ENCODE measurements at places on chromosomes 1 and 21. TPM values are rescaled to one million over a fixed set of nuclear protein-coding genes. Genes with fewer than 3 reads are reported as not detected.

GRCh38 chr1:116768416-116769103 is 14.3 kb downstream of the CD2 start:
- H3K27ac ChIP-seq: no peak overlapping the region
- no peaks in the 10 kb centered on the region for H3K36me3 ChIP-seq
- no peaks in the 10 kb centered on the region for H3K27me3 ChIP-seq
- DNase-seq: no peak
- no peak overlapping the region for H3K4me3 ChIP-seq
- no peaks in the 10 kb centered on the region for H3K4me1 ChIP-seq

GRCh38 chr1:54335011-54335754 is 71.0 kb downstream of the SSBP3 start:
- peak overlapping the region; percentile 82 for H3K27ac ChIP-seq
- H3K4me3 ChIP-seq: peak overlapping the region; percentile 58
- H3K36me3 ChIP-seq: no peaks in the 10 kb centered on the region
- H3K4me1 ChIP-seq: peaks cover 20% of the 10 kb centered on the region

GRCh38 chr1:112389689-112390088 is 6.3 kb upstream of the CTTNBP2NL start:
- no peak for DNase-seq
- no peak overlapping the region for H3K4me3 ChIP-seq
- H3K27ac ChIP-seq: peak overlapping the region; percentile 86
- H3K27me3 ChIP-seq: no peaks in the 10 kb centered on the region

- no peak overlapping the region for H3K4me3 ChIP-seq
- no peaks in the 10 kb centered on the region for H3K36me3 ChIP-seq
- H3K4me1 ChIP-seq: no peaks in the 10 kb centered on the region
- H3K27me3 ChIP-seq: no peaks in the 10 kb centered on the region
- H3K27ac ChIP-seq: no peak overlapping the region
- DNase-seq: no peak
Measured at GRCh38 chr1:184633785-184634184, 120.9 kb downstream of the EDEM3 start.

GRCh38 chr1:154749078-154749760 is 120.9 kb downstream of the KCNN3 start:
- H3K4me3 ChIP-seq: no peak overlapping the region
- no peak overlapping the region for H3K27ac ChIP-seq
- H3K36me3 ChIP-seq: no peaks in the 10 kb centered on the region
- no peaks in the 10 kb centered on the region for H3K4me1 ChIP-seq
- DNase-seq: no peak

GRCh38 chr1:64616039-64616438 is 128.8 kb upstream of the RAVER2 start:
- no peaks in the 10 kb centered on the region for H3K4me1 ChIP-seq
- no peak for DNase-seq
- H3K27me3 ChIP-seq: no peaks in the 10 kb centered on the region
- no peak overlapping the region for H3K27ac ChIP-seq

GRCh38 chr1:192707978-192708547 is 72.1 kb downstream of the RGS13 start:
- no peak for DNase-seq
- no peak overlapping the region for H3K4me3 ChIP-seq
- no peaks in the 10 kb centered on the region for H3K36me3 ChIP-seq

GRCh38 chr1:152169366-152170025 is 10.5 kb upstream of the RPTN start:
- H3K27ac ChIP-seq: no peak overlapping the region
- H3K36me3 ChIP-seq: no peaks in the 10 kb centered on the region
- no peaks in the 10 kb centered on the region for H3K27me3 ChIP-seq
- H3K4me1 ChIP-seq: peaks cover 11% of the 10 kb centered on the region
- DNase-seq: no peak

GRCh38 chr21:37087188-37087587 is 14.1 kb downstream of the TTC3 start:
- no peaks in the 10 kb centered on the region for H3K27me3 ChIP-seq
- H3K27ac ChIP-seq: no peak overlapping the region
- H3K36me3 ChIP-seq: no peaks in the 10 kb centered on the region
- no peak for DNase-seq
- peaks cover 7% of the 10 kb centered on the region for H3K4me1 ChIP-seq

- H3K27me3 ChIP-seq: no peaks in the 10 kb centered on the region
- H3K27ac ChIP-seq: no peak overlapping the region
- DNase-seq: no peak
- no peaks in the 10 kb centered on the region for H3K36me3 ChIP-seq
- no peak overlapping the region for H3K4me3 ChIP-seq
Measured at GRCh38 chr1:78348496-78349284, 142.1 kb upstream of the PTGFR start.

DNA sequence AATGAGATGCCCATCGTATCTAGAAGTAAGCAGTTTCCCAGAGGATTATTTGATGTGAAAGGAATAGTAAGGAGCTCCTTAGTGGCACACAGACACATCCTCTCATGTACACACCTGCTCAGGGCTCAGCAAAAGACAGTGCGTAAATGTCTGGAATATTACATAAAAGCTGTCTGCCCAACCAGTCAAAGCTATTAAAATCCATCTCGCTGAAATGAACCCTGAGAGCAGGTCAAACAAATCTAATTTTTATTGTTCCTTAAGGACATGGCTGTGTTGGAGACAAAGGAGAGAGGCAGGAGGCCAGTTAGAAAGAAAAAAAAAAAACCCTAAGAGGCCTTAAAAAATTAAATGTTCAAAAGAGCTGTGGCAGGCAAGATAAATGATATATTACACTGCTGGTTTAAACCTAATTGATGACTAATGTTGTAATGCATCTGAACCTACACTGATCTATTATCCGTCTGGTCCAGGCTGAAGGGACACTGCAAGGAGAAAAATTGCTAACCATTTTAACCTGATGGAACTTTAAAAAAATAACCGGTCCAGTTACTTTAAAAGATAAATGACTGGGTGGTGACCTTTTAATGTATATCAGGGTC is 58.5 kb upstream of the FGGY start:
- no peaks in the 10 kb centered on the region for H3K4me1 ChIP-seq
- no peaks in the 10 kb centered on the region for H3K36me3 ChIP-seq
- H3K4me3 ChIP-seq: no peak overlapping the region
- H3K27me3 ChIP-seq: no peaks in the 10 kb centered on the region
- DNase-seq: no peak

GRCh38 chr1:232011961-232012360 is 385.4 kb downstream of the DISC1 start:
- H3K4me3 ChIP-seq: no peak overlapping the region
- no peaks in the 10 kb centered on the region for H3K4me1 ChIP-seq
- no peak for DNase-seq
- H3K27ac ChIP-seq: no peak overlapping the region
- no peaks in the 10 kb centered on the region for H3K27me3 ChIP-seq

DNA sequence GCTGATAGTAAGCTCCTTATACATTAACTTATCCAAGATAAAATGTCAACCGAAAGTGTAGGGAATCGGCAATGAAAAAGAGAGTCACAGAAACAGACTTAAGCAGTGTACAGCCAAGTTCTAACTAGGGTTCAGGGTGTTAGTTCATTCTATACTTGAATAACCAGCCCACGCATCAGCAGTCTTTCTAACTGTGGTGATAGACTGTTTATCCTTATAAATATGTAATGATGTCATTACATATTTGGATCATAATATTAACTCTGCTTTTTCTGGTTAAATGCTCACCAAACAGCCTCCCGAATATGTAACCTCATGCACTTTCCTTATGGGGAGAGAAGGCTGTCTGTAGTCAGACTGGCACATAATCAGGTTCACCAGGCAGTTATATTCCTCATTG is 11.0 kb downstream of the HMCN1 start:
- H3K27ac ChIP-seq: peak overlapping the region; percentile 71
- no peak for DNase-seq
- no peaks in the 10 kb centered on the region for H3K36me3 ChIP-seq
- H3K27me3 ChIP-seq: no peaks in the 10 kb centered on the region
- H3K4me1 ChIP-seq: peaks cover 12% of the 10 kb centered on the region

DNA sequence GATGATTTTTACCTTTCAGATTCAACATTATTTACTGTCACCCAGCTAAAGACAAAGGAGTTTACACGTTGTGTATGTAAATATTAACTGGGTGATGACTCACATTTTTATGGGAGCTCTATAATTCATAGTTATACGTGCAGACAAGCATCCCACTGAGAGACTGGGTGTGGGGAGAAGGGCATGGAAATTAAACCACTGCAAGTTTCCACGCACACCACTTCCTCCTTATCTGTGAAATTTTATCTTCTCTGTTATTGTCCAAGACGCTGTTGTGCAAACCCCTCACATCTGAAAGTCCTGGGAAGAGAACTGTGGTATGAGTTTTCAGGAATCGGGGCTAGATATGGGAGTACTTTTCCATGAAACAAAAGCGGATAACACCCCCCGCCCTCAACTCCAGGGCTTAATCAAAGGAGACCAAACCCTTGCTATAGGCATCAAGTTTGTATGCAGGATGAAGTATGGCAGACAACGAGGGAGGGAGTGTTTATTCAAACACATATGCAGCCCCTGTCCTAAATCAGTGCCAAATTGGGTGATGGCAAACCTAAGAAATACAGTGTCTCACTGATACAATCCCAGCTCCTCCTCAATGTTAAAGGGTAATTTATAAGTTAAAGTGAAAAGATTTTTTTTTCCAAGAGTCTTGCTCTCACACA is 23.3 kb upstream of the DPT start:
- no peak for DNase-seq
- H3K4me3 ChIP-seq: no peak overlapping the region
- no peaks in the 10 kb centered on the region for H3K4me1 ChIP-seq
- no peaks in the 10 kb centered on the region for H3K36me3 ChIP-seq

Gene CDCP2
- total RNA-seq: not detected

Gene CFAP57
- total RNA-seq: 0.27 TPM

Measured in thoracic aorta (tissue), 2 donors.